ENCODE measurements at places on chromosomes 3 and 15. TPM values are rescaled to one million over a fixed set of nuclear protein-coding genes. Genes with fewer than 3 reads are reported as not detected.
A peak's percentile ranks its signal among the peaks of the same experiment; 100 is the strongest.

- no peak overlapping the region for H3K27ac ChIP-seq
- no peaks in the 10 kb centered on the region for H3K27me3 ChIP-seq
- DNase-seq = no peak
These were observed 24.2 kb upstream of the NEO1 start for GRCh38 chr15:73028031-73028430.

GRCh38 chr3:27903446-27903845 is 181.3 kb upstream of the EOMES start:
- H3K4me3 ChIP-seq = no peak overlapping the region
- no peaks in the 10 kb centered on the region for H3K27me3 ChIP-seq
- DNase-seq = no peak
- H3K36me3 ChIP-seq = no peaks in the 10 kb centered on the region

DNA sequence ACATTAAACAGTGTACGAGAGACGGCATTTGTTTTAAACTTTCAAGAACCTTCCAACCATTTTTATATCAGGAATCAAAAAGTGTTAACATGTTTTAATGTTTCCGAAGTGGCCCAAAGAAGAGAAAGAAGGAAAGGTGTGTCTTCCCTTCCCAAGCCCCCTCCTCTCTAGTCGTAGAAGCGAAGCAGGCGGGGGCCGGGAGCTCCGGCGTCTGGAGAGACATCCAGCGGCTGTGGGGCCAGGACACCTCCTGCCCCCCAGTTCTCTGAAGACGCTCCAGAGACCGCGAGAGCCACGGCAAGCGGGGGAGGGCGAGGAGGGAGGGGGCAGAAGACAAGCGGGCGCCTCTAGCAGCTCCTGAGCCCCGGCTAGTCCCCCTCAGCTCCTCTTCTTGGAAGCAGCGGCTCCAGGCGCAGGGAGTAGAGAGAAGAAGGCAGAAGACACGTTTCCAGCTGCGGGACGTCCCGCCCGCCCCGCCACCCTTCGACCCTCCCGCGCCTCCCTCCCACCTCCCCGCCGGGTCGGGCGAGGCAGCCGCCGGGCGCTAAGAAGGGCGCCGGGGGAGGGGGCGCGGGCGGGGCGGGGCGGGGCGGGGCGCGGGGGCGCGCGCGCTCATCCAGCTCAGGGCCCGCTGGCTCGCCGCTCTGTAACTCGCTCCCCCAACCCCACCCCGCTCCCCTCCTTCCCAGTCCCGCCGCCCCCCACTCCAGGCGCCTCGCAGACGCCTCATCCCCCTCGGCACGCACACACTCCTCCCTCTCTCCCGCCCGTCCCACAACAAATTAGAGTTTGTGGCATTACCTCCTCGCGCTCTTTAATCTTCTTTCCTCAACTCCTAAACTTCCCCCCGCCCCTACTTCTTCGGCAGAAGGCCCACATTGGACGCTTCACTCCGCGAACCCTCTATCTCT is at the start of gene ZBTB20:
Gene ZBTB20, minus strand, starts transcription at position 871 of the 911 bp plus-strand sequence.
- no peaks in the 10 kb centered on the region for H3K27me3 ChIP-seq
- no peaks in the 10 kb centered on the region for H3K36me3 ChIP-seq
- peak within 1 kb of the TSS; percentile 79 for H3K4me3 ChIP-seq
- no peaks in the 10 kb centered on the region for H3K4me1 ChIP-seq

- no peak overlapping the region for H3K27ac ChIP-seq
- no peaks in the 10 kb centered on the region for H3K36me3 ChIP-seq
- peak; percentile 21 for DNase-seq
- H3K27me3 ChIP-seq = no peaks in the 10 kb centered on the region
These were observed 127.2 kb upstream of the SYNPR start for GRCh38 chr3:63150880-63151279.

DNA sequence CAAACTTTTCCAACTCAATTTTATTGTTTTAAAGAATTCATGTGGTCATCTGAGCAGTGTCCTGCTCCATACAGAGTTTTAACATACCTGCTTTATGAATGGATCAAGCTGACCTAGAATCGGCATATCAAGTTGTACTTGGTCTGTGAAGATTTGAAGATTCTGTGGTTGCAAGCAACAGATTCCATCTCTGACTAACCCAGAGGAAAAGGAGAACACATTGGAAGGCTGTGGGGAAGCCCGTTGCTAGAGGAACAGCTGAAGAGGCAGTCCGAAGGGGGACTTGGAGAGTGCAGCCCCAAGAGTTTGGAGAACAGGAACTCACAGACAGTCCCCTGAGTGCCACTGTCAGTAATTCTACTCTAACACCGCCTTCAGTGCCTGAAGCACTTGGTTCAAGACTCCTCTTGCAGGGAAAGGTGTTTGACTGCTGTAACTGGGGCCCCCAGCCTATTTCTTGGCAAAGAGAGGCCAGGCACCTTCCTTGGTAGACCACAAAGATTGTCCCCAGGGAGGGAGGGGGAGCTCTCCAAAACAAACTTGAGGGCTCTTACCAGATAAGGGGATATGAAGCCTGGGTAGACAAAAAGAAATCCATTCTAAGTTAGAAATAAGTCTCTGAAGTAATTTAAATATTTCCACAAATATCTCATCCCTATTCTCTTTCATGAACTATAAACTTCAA is 88.8 kb downstream of the LARS2 start:
- DNase-seq = no peak
- H3K27me3 ChIP-seq = no peaks in the 10 kb centered on the region
- H3K36me3 ChIP-seq = peaks cover 4% of the 10 kb centered on the region
- H3K4me1 ChIP-seq = no peaks in the 10 kb centered on the region

- no peak overlapping the region for H3K27ac ChIP-seq
- H3K27me3 ChIP-seq = no peaks in the 10 kb centered on the region
- no peak overlapping the region for H3K4me3 ChIP-seq
- peaks cover 3% of the 10 kb centered on the region for H3K4me1 ChIP-seq
- peak; percentile 1 for DNase-seq
- no peaks in the 10 kb centered on the region for H3K36me3 ChIP-seq
These were observed 866.0 kb upstream of the NR2F2 start for GRCh38 chr15:95464509-95464908.

DNA sequence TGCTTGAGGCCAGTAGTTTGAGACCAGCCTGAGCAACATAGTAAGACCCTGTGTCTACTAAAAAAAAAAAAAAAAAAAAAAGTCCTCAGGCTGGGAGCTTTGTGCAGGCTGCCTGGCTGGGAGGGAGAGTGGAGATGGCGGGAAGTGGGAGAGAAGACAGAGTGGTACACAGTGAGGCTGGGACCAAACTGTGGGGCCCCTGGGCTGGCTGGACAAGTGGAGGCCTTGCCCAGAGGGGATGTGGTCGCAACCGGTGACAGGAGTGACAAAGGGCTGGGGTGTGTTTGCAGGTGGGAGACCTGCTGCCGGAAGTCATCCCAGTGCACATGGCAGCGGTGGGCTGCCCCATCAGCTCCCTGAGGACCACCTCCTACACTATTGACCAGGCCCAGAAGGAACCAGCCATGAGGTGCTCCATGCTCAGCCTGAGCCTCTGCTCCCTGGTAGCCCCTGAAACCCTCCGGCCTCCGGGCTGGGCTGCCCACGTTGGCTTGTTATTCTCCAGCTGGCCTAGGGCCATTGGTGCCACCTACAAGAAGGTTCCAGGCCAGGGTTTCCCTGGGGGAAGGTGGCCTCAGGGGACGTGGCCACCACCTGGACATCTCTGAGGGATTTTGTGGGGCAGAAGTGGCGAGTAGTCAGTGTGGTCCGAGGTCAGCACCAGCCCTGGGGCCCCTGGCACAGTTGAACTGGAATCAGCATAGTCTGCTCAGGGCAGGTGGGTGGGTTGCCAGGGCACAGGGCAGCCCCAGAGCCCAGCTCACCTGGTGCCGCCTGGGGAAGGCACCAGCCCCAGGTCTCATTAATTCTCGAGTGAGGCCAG is 22.7 kb downstream of the ACAA1 start:
- no peak for DNase-seq
- H3K27me3 ChIP-seq = no peaks in the 10 kb centered on the region
- H3K36me3 ChIP-seq = peaks cover 39% of the 10 kb centered on the region

- no peaks in the 10 kb centered on the region for H3K27me3 ChIP-seq
- no peaks in the 10 kb centered on the region for H3K36me3 ChIP-seq
- no peak overlapping the region for H3K27ac ChIP-seq
- H3K4me1 ChIP-seq = no peaks in the 10 kb centered on the region
- H3K4me3 ChIP-seq = no peak overlapping the region
These were observed 313.0 kb upstream of the COL8A1 start for GRCh38 chr3:99325402-99325801.

DNA sequence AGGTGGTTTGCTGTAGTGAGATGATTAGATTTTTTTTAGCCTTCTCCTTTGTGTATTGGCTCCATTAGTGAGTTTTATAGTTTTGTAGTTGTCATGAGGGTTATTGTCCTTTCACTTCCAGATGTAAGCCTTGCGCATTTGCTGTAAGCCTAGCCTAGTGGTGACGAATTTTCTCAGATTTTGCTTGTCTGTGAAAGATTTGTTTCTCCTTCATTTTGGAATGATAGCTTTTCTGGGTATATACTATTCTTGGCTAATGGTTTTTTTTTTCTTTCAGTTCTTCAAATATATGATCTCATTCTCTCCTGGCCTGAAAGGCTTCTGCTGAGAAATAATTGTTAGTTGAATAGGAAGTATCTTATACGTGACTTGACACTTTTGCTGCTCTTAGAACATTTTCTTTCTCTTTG is 166.5 kb upstream of the THRB start:
- H3K27me3 ChIP-seq = no peaks in the 10 kb centered on the region
- no peak overlapping the region for H3K4me3 ChIP-seq
- no peak for DNase-seq

GRCh38 chr3:24688446-24689148 is 193.9 kb upstream of the THRB start:
- DNase-seq = no peak
- H3K27ac ChIP-seq = no peak overlapping the region
- H3K27me3 ChIP-seq = no peaks in the 10 kb centered on the region

DNA sequence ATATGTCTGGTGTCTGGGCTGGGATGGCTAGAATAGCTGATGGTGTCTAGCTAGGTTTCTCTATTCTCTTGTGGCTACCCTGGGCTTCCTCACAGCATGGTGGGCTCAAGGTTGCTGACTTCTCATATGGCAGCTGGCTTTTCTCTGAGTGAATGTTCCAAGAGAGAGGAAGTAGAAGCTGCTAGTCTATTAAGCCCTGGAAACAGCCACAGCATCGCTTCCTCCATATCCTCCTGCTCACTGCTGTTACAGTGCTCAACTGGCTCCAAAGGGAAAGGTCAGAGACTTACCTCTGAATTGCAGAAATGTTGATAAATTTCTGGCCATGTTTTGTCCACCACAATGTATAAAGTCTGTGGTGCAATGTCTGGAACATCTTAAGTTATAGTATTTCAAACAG is 299.9 kb upstream of the ADAMTS9 start:
- no peak overlapping the region for H3K27ac ChIP-seq
- no peak for DNase-seq
- H3K27me3 ChIP-seq = no peaks in the 10 kb centered on the region
- H3K4me1 ChIP-seq = no peaks in the 10 kb centered on the region
- H3K36me3 ChIP-seq = no peaks in the 10 kb centered on the region

GRCh38 chr15:79467865-79468586 is 35.9 kb downstream of the MINAR1 start:
- H3K4me1 ChIP-seq = no peaks in the 10 kb centered on the region
- H3K36me3 ChIP-seq = no peaks in the 10 kb centered on the region
- no peak for DNase-seq
- H3K27ac ChIP-seq = no peak overlapping the region

GRCh38 chr3:75012791-75013331 is 398.4 kb upstream of the CNTN3 start:
- no peaks in the 10 kb centered on the region for H3K27me3 ChIP-seq
- no peaks in the 10 kb centered on the region for H3K4me1 ChIP-seq
- no peak overlapping the region for H3K4me3 ChIP-seq

GRCh38 chr15:44082558-44083157 is 112.4 kb downstream of the FRMD5 start:
- no peaks in the 10 kb centered on the region for H3K4me1 ChIP-seq
- H3K36me3 ChIP-seq = no peaks in the 10 kb centered on the region
- H3K27me3 ChIP-seq = no peaks in the 10 kb centered on the region

- no peak overlapping the region for H3K27ac ChIP-seq
- H3K4me3 ChIP-seq = no peak overlapping the region
- H3K27me3 ChIP-seq = no peaks in the 10 kb centered on the region
- no peaks in the 10 kb centered on the region for H3K36me3 ChIP-seq
- no peak for DNase-seq
These were observed 57.5 kb upstream of the TRA2B start for GRCh38 chr3:185995352-185995751.

GRCh38 chr3:110910346-110910955 is 161.2 kb upstream of the NECTIN3 start:
- no peaks in the 10 kb centered on the region for H3K27me3 ChIP-seq
- no peak overlapping the region for H3K4me3 ChIP-seq
- DNase-seq = peak; percentile 12

GRCh38 chr3:100615684-100616083 is 6.3 kb downstream of the ADGRG7 start:
- H3K27me3 ChIP-seq = no peaks in the 10 kb centered on the region
- no peak overlapping the region for H3K4me3 ChIP-seq
- no peak overlapping the region for H3K27ac ChIP-seq
- H3K36me3 ChIP-seq = no peaks in the 10 kb centered on the region

- H3K27ac ChIP-seq = no peak overlapping the region
- DNase-seq = no peak
- no peak overlapping the region for H3K4me3 ChIP-seq
These were observed 8.5 kb downstream of the CHRD start for GRCh38 chr3:184388164-184388935.

DNA sequence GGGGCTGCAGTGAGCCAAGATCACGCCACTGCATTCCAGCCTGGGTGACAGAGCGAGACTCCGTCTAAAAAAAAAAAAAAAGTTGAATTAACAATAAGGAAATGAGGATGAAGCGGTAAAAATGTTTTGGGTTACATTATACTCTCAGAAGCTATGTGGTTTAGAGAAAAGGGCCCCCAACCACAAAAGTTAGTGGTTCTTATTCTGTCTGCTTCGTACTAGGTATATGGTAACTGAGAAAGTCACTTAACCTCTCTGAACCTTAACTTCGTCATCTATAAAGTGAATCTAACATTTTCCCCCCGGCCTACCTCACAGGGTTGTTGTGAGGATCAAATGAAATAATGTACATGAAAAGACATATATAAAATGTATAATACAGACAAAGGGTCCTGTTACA is 38.4 kb upstream of the EHHADH start:
- no peak overlapping the region for H3K27ac ChIP-seq
- H3K4me3 ChIP-seq = no peak overlapping the region
- no peaks in the 10 kb centered on the region for H3K27me3 ChIP-seq
- peaks cover 5% of the 10 kb centered on the region for H3K36me3 ChIP-seq

GRCh38 chr3:122510878-122511535 is 3.7 kb downstream of the KPNA1 start:
- no peak overlapping the region for H3K4me3 ChIP-seq
- H3K27me3 ChIP-seq = no peaks in the 10 kb centered on the region
- no peaks in the 10 kb centered on the region for H3K36me3 ChIP-seq
- H3K27ac ChIP-seq = no peak overlapping the region
- peaks cover 10% of the 10 kb centered on the region for H3K4me1 ChIP-seq
- DNase-seq = no peak

Gene FHIT
- polyA plus RNA-seq = 16.5 TPM

Gene TRIM42
- not detected for polyA plus RNA-seq

Gene HDC
- 1.2 TPM for polyA plus RNA-seq

Gene GOLGA6L25
- polyA plus RNA-seq = not detected

Gene PAQR9
- 2.9 TPM for polyA plus RNA-seq

Gene GOLGA6A
- polyA plus RNA-seq = not detected

Gene EPHB1
- 47.6 TPM for polyA plus RNA-seq

Gene ZNF774
- polyA plus RNA-seq = 13.4 TPM

Gene MAPKBP1
- 52.6 TPM for polyA plus RNA-seq

Gene TADA3
- 88.3 TPM for polyA plus RNA-seq

Gene ADIPOQ
- polyA plus RNA-seq = 0.08 TPM

Gene FRMD5
- polyA plus RNA-seq = 19.5 TPM

Gene ACKR2
- polyA plus RNA-seq = 0.65 TPM

Gene AADACL2
- polyA plus RNA-seq = not detected

Gene FETUB
- not detected for polyA plus RNA-seq

Gene STRA6
- polyA plus RNA-seq = 14.8 TPM

Gene FGF12
- polyA plus RNA-seq = 94.5 TPM

Data from spinal cord (tissue), 10 donors.